Left forelimb (tissue), 1 donor: ENCODE measurements at places on chromosomes 4 and X.

DNA sequence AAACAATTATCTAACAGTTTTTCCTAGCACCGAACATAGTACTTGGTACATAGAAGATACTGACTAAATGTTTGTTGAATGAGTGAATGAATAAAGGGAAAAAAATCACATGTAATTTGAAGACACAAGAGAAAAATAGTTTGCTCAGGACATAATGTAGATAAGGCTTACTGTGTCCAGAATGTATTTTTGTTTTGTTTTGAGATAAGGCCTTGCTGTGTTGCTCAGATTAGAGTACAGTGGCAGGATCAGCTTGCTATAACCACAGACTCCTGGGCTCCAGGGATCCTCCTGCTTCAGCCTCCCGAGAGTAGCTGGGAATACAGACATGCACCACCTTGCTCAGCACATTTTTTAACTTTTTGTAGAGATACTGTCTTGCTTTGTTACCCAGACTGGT is 6.5 kb downstream of the FAM199X start:
- no peak for DNase-seq

DNA sequence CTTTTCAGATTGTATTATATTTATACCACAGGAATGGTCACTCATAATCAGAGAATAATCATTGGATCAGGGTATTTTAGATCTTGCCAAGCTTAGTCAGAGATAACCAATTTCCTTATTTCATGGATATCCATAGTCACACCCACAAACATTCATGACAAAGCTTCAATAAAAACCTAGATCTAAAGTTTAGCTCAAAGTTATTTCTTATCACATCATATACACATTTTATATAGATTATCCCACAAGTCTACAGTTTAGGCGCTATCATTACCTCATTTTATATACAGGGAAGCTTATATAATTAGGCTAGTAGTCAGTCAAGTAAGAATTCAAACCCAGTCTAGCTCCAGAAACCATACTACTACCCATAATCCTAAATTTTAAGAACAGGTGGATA is 82.3 kb downstream of the SLC10A7 start:
- DNase-seq, result no peak

GRCh38 chr4:47615385-47615784 is 130.3 kb downstream of the ATP10D start:
- DNase-seq, result no peak

- DNase-seq, result no peak
These were observed 66.7 kb downstream of the DHX15 start for GRCh38 chr4:24517676-24518075.

DNA sequence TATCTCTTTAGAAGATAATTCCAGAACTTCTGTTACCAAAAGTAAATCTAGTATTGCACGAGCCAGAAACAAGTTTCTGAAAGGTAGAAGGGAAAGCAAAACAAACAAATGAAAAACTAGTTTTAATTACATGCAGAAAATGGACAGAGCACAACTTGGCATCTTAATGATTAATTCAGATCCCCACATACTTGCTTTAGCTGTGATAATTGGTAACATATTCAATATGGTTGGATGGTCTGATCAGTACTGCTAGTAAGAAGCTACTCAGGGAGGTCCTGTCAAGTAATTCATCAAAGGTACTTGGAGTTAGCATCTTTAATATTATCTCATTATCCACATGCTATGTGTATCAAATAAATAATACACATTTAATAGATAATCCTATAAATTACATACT is 204.3 kb downstream of the TRAM1L1 start:
- DNase-seq, result no peak

DNA sequence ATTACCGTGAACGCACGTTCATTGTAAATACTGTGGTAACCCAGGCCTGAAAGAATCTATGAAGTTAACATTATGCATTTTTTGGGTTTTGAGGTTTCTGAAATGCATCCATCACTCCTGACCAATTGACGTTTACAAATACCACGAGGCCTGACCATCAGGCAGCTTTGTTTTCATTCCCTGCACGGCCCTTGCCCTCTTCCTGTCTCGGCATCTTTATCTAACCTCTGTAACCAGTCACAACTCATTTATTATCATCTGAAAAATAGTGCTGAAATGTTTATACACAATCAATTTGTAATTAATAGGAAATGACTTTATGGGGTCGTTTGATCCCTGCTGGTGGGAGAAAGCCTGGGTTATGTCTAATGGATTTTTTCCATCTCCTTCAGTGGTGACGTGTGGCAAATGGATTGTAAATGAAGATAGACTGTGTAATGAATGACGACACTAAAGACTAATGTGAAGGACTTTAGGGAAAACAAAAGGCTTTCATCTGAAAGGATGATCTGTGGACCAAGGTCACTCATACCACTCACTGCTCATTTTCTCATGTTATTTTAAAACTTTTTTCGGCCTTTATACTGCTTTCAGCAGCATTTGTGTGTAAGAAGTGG is 102.7 kb upstream of the SORBS2 start:
- no peak for DNase-seq

DNA sequence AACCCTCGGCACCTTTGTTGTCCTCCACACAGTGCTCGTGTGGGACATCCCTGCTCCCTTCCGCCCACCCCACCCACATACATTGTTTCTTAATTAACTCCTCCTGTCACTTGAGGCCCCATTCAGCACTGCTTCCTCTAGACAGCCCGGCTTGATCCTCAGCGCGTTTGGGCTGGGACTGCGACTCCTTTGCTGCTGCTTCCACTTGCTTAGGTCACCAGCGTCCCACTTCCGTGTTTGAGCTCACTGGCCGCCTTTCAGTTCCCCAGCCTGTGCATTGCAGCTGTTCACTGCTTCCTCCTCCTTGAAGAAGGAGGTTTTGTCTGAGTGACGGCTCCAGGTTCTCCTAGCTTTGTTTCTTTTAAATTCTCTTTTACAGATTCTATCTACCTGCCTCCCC is 16.1 kb downstream of the RNF4 start:
- DNase-seq, result no peak

GRCh38 chr4:146053891-146054290 is 115.3 kb upstream of the ZNF827 start:
- no peak for DNase-seq

GRCh38 chr4:76697129-76697803 is 200.7 kb downstream of the SOWAHB start:
- DNase-seq, result no peak

- DNase-seq, result no peak
These were observed 9.0 kb downstream of the TNIP2 start for GRCh38 chr4:2746891-2747695.

DNA sequence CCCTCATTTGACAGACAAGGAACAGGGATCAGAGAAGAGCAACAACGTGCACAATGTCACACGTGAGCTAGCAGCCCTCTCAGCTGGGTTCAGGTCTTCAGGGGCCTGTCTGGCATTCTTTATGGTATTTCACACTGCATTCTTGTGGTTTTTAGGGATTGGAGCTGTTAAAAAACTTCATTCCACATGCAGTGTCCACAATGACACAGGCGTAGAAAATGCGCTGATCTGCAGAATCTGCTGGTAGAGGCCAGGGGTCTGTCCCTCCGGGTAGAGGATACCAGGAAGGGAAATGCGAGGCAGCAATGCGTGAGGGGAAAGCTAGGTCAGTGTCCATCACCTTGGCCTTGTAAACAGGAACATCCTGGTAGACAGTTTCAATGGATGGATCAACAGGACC is 36.6 kb downstream of the MAP7D3 start:
- DNase-seq, result no peak

DNA sequence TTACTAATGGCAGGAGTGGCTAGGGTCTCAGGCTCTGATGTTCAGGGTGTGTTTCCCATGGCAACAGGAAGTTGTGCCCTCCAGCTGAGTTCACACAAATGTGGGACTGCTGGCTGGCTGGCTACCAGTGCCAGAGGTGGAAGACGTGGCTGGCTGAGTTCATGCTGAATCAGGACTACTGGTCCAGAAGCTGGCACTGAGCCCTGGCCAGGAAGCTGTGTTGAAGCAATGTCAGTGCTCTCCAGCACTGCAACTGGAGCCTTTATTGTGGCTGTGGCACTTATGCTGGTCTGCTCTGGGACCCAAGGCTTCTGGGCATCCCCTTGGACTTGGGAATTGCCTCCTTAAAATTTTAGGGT is 42.0 kb upstream of the ZXDA start:
- no peak for DNase-seq
